ENCODE measurements at places on chromosomes 1 and 21.

DNA sequence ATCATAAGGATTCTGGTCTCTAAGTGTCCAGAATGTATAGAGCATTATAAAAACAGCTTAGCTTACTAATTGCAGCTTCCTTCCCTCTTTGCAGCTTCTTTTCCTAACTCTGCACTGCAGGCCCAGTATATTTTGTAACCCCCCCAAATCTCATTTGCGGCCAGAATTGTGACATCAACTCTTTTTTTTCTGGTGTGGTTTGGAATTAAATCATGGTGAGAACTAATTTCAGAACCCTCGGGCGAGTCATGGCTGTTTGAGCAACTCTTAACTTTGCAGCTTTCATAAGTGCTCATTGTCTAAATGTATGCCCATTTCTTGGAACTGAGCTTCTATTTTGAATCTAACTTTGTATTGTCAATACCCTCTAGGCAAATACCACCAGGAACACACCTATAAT, 187.4 kb downstream of the CYYR1 start:
- DNase-seq = no peak

GRCh38 chr21:33977721-33978369, 62.2 kb upstream of the ATP5PO start:
- DNase-seq = no peak

- DNase-seq = no peak
Observed at GRCh38 chr1:114715952-114716303, 643 bp downstream of the NRAS start.

- DNase-seq = no peak
Observed at GRCh38 chr1:156926175-156926574, 5.7 kb downstream of the LRRC71 start.

- DNase-seq = no peak
Observed at GRCh38 chr1:77031106-77031662, 163.9 kb downstream of the ST6GALNAC5 start.

DNA sequence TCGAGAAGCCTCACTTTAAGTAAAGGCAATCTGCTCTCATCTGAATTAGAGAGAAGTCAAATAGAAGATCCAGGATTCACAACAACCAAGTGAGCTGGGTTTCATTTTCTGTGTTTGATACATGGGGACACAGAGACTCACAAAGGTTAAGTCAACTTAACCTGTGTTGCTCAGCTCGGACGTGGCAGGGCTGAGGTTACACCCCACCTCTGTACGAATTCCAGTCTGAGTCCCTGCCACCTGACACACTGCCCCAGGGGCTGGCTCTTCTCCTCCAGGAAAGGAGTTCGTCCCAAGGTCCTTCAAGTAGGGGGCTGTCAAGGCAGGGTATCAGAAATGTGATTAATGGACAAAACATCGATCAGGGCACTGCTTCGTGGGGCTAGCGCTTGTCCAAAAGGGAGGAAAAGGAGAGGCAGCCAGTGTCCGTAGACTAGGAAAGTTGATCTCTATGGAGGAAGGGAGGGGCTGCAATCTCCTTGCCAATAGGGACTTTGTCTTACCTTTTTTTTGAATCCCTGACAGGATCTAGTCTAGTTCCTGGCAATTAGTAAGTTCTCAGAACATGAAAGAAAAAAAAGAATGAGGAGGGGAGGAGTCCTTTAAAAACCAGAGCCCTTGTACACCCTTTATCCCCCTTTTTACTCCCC, 116.4 kb downstream of the CNIH3 start:
- DNase-seq = no peak

GRCh38 chr1:8424539-8425116, 106.7 kb downstream of the SLC45A1 start:
- peak; percentile 66 for DNase-seq
